A673 (cell line): ENCODE measurements at places on chromosomes 3 and 15. TPM values are rescaled to one million over a fixed set of nuclear protein-coding genes. Genes with fewer than 3 reads are reported as not detected.

DNA sequence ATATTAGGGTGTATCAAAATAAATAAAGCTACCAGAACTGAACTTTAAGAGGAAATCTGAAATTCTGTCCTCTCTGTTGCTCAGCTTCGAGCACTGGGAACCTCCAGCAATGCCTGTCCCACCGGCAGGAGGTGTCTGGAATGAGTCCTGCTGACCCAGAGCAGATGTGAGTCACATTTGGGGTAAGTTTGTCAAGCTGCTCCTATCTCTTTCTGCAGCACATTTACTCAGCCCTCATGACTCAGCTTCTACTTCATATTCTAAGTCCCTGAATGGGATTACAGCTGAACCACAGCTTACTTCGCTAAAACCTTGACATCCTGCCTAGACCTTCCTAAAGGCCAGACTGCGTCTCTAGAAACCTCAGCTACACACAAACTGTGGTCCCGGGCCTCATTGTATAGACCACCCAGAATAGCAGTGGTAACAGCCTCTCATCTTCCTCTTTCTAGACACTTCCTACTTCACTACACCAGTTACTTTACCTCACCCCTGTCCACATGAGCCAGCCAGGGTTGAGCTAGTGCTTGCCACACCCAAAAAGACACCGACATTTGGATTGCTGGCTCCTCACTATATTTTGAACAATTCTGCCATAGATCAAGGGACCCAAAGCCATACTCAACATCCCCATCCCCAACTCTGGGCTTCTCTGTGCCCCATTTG, 109.6 kb upstream of the TMCO5A start:
- H3K27ac ChIP-seq: no peak overlapping the region
- H3K4me3 ChIP-seq: no peak overlapping the region
- no peaks in the 10 kb centered on the region for H3K36me3 ChIP-seq
- H3K27me3 ChIP-seq: no peaks in the 10 kb centered on the region
- peaks cover 6% of the 10 kb centered on the region for H3K4me1 ChIP-seq
- DNase-seq: peak; percentile 55

CAMP gene
- total RNA-seq: not detected in 2 replicates

DNA sequence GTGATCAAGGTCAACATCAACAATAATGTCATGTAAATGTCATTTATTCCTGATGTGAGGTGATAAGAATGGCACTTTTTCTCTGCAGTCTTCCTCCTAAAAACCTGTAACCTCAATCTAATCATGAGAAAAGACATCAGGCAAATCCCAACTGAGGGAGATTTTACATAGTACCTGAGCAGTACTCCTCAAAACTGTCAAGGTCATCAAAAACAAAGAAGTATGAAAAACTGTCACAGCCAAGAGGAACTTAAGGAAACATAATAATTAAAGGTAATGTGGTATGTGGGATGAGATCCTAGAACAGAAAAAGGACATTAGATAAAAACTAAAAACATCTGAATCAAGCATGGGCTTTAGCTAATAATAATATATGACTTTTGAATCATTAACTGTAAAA, 140.9 kb upstream of the GRM7 start:
- H3K4me3 ChIP-seq: no peak overlapping the region
- no peaks in the 10 kb centered on the region for H3K4me1 ChIP-seq
- no peak for DNase-seq
- no peaks in the 10 kb centered on the region for H3K27me3 ChIP-seq
- H3K27ac ChIP-seq: no peak overlapping the region
- H3K36me3 ChIP-seq: no peaks in the 10 kb centered on the region

DNA sequence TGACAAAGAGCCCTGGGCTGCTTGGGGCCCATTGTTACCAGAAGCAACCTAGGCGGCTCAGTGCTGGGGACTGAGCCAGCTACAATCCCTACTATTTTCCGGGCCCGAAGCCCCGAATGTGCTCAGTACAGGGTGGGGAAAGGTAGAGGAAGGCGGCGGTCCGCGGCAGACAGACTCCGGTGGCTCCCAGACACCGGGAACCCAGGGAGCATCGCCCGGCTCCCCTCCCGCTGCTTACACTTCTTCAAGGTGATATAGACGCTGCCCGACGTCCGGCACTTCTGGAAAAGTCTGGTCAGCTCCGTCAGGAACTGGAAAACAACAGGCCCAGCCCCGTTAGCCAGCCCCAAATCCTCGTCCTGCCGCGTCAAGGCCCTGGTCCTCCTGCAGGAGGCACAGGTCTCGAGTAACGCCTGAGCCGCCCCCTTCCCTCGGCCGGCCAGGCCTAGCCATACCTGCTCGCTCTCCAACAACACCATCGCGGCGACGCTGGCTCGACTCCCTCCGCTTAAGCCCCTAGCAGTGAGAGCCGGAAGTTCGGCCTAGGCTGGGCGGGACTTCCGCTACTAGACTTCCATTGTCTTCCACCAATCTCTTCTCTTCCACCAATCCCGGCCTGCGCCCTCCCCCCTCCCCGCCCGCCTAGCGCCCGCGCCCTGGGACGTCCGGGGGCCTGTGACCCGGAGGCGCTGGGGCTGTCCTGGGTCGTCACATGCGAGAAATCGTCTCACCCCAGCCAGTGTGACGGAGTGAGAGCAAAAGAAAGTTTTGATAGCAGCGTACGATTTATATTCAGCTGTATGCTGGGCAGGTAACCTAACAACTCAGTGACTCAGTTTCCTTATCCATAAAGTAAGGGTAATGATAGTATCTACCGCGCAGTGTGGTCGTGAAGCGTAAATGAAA, at the start of gene SRP14:
SRP14 (minus strand) TSS at position 544 of the 906 bp plus-strand sequence; CDS start at position 479, 65 bp downstream.
- H3K4me1 ChIP-seq: peaks cover 8% of the 10 kb centered on the region
- peak; percentile 95 for DNase-seq
- peak within 1 kb of the TSS; percentile 92 for H3K27ac ChIP-seq
- no peaks in the 10 kb centered on the region for H3K27me3 ChIP-seq

DNA sequence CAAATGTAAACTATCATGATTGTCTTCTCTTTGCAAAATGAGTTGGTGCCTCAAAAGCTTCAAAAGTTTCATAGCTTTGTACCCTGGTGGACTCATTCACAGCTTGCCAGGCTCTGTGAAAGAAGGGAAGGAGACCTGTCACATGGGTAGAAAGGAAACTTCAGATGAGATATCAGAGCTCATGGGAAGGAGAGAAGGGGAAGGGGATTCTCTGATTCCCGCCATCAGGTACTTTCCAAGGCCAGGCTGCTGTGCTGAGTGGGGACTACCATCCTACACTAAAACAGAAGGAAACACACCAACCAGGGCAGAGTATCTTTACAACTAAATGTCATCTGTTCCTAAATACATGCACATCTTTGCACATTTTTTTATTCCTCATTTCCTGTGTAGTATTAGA, 9.2 kb downstream of the ILDR1 start:
- no peak overlapping the region for H3K4me3 ChIP-seq
- DNase-seq: no peak
- no peaks in the 10 kb centered on the region for H3K27me3 ChIP-seq
- H3K27ac ChIP-seq: no peak overlapping the region

DNA sequence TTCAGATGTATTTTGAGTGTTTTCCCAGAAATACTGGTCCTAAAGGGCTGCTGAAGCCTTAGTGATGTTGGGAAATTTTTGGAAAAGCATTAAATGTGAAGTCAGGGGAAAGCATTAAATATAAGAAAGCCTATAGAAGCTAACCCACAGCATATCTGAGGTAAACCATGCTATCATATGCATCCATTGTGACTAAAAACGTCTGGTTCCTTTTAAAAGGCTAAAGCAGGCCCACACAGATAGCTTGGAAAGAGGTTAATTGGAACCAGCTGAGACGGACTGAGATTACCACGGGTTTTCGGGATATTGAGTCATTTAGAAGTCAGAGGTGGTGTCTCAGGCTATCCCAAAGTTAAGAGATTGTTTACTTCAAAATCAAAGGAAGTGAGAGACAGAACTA, 78.2 kb downstream of the CYP19A1 start:
- DNase-seq: no peak
- H3K4me1 ChIP-seq: no peaks in the 10 kb centered on the region
- no peak overlapping the region for H3K27ac ChIP-seq

- no peaks in the 10 kb centered on the region for H3K36me3 ChIP-seq
- H3K4me1 ChIP-seq: no peaks in the 10 kb centered on the region
- H3K27me3 ChIP-seq: no peaks in the 10 kb centered on the region
- H3K4me3 ChIP-seq: no peak overlapping the region
- H3K27ac ChIP-seq: no peak overlapping the region
These were observed 42.7 kb upstream of the B3GNT5 start for GRCh38 chr3:183210341-183210740.

- peaks cover 4% of the 10 kb centered on the region for H3K4me1 ChIP-seq
- DNase-seq: no peak
- H3K4me3 ChIP-seq: no peak overlapping the region
- H3K27me3 ChIP-seq: no peaks in the 10 kb centered on the region
These were observed 19.2 kb downstream of the EID1 start for GRCh38 chr15:48896869-48897814.

DNA sequence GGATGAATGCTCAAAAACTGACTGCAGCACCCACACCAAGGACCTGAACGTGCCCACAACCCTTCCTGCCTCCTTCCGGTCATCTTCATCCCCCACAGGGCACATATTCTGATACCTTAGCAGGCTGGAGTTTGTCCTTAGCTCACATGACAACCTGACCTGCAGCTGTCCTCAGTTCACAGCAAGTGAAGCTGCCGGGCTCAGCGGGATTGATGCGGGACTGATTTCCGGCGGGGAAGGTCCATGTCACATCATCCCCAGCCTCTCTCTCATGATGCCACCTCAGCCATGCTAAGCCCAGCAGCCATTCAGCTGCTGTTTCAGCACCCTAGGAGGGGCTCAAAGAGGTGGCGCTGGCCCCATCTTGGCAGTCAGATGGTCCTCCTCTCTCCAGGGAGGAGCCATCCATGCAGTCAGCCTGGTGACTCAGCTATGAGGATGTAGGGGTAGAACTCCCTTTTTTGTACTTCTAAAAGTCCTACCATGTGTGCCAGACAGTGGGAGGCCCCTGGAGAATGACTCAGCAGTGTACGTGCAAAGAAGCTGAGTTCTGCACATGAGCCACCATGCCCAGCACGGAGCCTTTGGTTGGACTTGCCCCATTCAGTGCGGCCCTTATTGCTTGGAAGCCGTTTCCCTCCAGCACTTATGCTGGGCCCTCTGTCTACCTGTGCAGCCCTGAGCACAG, 9.5 kb downstream of the CA12 start:
- no peaks in the 10 kb centered on the region for H3K27me3 ChIP-seq
- H3K36me3 ChIP-seq: no peaks in the 10 kb centered on the region
- H3K4me3 ChIP-seq: no peak overlapping the region
- peak; percentile 81 for DNase-seq

DNA sequence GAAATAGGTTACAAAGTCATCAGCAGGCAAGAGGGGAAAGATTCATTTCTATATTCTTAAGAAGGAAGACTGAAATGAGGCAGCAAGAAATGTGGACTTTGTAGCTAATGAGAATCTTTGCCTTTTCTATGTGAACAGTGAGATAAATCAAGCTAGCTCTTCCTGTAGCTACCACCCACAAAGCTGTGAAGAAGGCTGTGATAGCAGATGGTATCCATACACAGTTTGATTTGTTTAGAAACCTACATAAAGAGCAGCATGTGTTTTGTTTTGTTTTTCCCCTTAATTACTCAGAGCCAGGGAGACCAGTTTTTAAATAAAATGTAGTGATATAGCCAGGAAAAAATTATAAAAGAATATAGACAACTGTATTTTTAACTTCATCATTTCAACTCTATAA, 45.5 kb downstream of the TEX9 start:
- H3K4me3 ChIP-seq: no peak overlapping the region
- DNase-seq: no peak
- no peaks in the 10 kb centered on the region for H3K27me3 ChIP-seq
- H3K27ac ChIP-seq: no peak overlapping the region
- H3K4me1 ChIP-seq: no peaks in the 10 kb centered on the region

CORO2B gene
- total RNA-seq: 3.8 and 4.4 TPM in 2 replicates

- H3K4me3 ChIP-seq: no peak overlapping the region
- H3K4me1 ChIP-seq: no peaks in the 10 kb centered on the region
- H3K27me3 ChIP-seq: no peaks in the 10 kb centered on the region
- no peak overlapping the region for H3K27ac ChIP-seq
- no peak for DNase-seq
- H3K36me3 ChIP-seq: no peaks in the 10 kb centered on the region
These were observed 39.5 kb upstream of the PRR23E start for GRCh38 chr3:127153506-127153815.

GRCh38 chr15:39896846-39897245, 23.2 kb downstream of the GPR176 start:
- no peaks in the 10 kb centered on the region for H3K36me3 ChIP-seq
- H3K27ac ChIP-seq: no peak overlapping the region
- DNase-seq: no peak
- no peak overlapping the region for H3K4me3 ChIP-seq
- H3K27me3 ChIP-seq: no peaks in the 10 kb centered on the region

GOLGA8R gene
- total RNA-seq: 0.90 and 1.2 TPM in 2 replicates

- peaks cover 8% of the 10 kb centered on the region for H3K27me3 ChIP-seq
- DNase-seq: no peak
- H3K4me1 ChIP-seq: no peaks in the 10 kb centered on the region
- H3K4me3 ChIP-seq: no peak overlapping the region
These were observed 30.4 kb downstream of the RASGRF1 start for GRCh38 chr15:79060175-79060574.

DNA sequence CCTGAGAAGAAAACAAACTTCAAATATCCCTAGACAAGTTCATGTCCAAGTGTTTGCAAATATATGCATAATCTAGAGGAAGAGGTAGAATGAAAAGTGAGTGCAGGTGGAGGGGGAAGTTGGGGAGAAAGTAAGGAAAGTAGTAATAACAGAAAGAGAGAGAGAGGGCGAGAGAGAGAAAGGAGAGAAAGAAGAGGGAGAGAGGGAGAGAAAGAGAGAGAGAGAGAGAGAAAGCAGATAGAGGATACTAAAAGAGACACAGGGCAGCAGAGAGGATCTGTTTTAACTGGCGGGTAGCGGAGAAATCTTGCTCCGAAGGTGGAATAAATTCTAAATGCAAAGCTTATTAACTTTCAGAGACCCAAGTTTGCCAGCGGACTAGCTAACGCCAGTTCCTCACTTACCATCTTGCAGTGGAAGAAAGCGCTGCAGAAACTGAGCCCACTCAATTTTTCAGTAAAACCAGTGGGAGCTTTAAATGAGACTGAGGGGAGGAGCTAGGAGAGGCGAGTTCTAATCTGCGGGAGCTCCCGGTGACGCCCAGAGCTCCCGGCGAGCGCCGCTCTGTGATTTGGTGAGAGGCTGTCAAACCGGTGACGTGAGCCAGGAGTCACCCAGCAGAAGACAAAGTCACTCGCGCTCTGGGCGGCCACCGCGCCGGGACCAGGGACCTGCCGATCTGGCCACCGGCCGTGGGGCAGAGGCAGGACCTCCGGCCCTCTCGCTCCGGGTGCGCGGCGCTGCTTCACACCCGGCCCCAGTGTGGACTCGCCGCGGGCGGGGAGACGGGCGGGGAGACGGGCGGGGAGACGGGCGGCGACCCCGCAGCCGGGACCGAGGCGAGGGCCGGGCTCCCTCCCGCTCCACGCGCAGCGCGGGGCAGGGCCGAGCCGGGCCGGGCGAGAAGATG, at the start of gene GMNC:
GMNC (minus strand) TSS at position 486 of the 910 bp plus-strand sequence; CDS start at position 407, 79 bp downstream.
- peak; percentile 93 for DNase-seq
- H3K27me3 ChIP-seq: no peaks in the 10 kb centered on the region
- peak within 1 kb of the TSS; percentile 66 for H3K27ac ChIP-seq
- no peaks in the 10 kb centered on the region for H3K4me1 ChIP-seq
- no peaks in the 10 kb centered on the region for H3K36me3 ChIP-seq
- H3K4me3 ChIP-seq: peak within 1 kb of the TSS; percentile 75
